ENCODE measurements at places on chromosomes 16 and 17.

DNA sequence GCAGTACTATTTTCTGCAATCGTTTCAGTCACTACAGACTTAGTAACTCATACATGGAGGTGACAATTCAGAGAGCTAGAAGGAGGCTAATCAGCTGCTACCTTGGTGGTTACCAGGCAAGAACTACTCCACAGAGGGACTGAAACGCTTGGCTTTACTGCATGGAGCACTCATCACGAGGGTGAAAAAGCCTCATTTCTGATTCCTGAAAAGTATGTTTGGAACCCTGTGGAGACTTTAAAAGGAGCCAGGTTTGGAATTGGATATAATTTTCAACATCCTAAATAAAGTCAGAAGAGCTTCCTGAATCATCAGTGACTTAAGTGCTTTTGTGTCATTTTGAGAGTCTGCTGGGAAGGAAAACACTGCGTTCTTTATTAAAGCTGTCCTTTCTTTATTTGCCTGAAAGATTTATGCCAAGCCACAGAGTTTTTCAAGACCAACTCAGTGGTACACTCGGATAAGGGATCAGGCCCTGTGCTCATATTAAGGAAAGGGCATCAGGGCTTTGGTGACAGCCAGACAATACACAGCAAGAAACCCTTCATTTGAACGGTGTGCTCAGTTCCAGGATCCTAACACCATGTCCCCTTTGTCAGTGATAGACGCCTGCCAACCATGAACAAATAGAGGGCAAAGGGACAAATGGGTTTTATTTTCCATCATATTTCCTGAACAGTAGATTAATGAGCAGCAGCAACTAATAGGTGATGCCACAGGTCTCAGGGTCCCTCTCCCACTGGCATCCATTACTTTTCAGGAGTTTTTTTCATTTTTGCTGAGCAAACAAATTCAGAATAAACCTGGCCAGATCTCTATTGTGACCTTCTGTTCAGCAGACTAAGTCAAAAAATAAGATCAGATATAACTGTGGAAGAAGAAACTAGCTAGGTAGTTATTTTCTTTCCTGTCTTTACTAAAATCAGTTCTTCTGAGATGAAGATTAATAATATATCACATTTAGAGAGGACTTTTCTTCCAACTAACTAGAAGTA, 80.5 kb upstream of the CLEC18B start:
- DNase-seq: no peak

DNA sequence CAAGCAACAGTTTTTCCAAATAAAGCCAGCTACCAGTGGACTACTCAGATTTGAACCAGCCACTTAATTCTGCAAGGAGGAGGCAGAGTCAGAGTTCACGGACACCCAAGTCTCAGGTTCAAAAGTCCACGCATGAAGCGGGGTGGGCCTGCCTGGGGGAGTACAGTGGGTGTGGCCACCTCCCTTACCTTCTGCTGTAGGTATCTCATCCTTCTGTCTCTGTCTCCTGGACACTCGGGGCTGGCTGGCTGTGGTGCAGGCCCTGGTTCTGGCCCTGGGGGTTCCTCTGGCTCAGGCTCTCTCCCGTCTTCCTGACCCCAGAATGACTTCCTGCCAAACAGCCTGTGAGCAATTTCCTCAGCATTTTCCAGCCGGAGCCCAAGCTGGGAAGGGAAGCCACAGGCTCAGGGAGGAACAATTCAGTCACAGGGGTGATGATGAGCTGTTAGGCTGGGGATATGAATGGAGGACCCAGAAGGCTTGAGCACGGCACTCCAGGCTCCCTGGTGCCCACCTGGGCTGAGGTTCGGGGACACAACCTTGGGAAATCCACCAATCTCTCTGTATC, 101.9 kb downstream of the LITAF start:
- no peak for DNase-seq

- DNase-seq: no peak
Measured at GRCh38 chr16:87303962-87304521, 13.2 kb downstream of the C16orf95 start.

DNA sequence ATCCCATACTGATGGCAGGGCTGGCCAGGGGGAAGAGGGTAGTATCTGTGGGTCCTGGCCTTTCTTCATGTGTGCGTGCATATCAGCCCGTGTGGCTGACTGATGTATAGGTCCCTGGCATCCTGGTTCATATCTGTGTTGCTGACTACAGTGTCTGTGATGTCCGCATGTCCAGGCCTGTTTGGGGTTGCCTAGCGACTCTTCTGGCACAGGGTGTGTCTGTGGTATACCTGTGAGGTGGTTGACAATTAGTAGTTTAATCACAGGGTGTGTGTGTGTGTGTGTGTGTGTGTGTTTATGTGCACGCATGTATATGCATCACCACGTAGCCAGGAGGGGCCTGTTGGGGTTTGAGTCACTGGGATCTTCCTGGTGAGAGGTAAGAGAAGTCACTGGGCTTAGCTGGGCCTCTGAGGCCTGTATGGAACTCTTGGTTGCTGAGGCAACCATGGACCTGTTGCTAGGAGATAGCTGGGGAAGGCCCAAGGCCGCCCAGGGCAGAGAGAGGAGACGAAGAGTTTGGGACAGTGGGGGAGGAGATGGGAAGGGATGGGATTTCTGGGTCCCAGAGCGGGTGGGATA, 603 bp upstream of the TMEM95 start:
- DNase-seq: peak; percentile 26

- no peak for DNase-seq
Measured at GRCh38 chr17:80717720-80718083, 173.1 kb downstream of the RPTOR start.

DNA sequence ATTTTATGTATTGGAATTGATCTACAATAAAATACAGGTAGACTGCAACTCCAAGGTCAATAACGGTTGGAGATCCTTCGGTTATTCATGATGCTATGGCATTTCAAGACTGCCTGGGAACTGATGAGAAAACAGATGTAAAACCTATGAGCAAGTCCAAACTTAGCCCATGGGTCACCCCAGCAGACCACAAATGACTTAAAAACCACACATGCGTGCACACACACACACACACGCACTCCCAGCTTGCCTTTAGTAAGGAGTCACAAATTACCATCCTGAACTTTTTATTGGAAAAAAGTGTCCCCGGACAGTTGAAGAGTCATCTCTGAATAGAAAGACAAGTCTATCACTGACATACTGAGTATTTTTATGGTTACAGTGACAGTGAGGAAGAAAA, 26.7 kb downstream of the TRIM25 start:
- no peak for DNase-seq

- DNase-seq: no peak
Measured at GRCh38 chr17:31092475-31093064, 2.2 kb upstream of the NF1 start.

- no peak for DNase-seq
Measured at GRCh38 chr17:78915872-78916632, 9.1 kb downstream of the TIMP2 start.

GRCh38 chr17:77420804-77421629, 280.2 kb downstream of the SEC14L1 start:
- peak; percentile 56 for DNase-seq

DNA sequence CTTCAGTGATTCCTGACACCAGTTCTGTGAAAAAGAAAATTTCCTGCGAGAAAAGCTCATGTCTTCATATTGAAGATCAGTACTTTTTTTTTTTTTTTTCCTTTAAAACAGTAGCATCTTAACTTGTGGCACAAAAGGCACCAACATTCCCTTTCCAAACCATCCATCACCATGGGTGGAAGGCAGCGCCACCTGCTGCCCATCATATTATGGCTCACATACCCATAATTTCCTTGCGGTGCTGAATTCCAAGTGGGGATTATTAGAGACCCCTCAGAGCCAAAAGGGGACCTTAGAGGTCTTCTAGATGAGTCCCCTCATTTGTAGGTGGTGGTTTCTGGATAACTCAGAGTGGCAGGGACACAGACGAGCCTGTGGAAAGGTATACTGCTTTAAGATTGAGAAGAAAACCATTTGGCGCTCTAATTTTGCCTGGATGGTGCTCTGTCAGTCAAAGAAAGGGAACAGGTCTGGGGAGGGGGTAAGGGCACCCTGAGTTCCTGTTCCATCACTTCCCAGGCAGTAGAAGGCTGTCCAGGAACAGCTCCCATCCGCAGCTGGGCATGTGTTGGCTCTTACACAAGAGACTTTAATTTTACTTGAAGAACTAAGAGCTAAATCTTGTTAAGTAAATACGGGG, 7.9 kb upstream of the SOST start:
- DNase-seq: no peak

- DNase-seq: no peak
Measured at GRCh38 chr16:58012481-58012880, 11.3 kb downstream of the USB1 start.

GRCh38 chr17:79836972-79837887, 2.0 kb downstream of the CBX4 start:
- no peak for DNase-seq

DNA sequence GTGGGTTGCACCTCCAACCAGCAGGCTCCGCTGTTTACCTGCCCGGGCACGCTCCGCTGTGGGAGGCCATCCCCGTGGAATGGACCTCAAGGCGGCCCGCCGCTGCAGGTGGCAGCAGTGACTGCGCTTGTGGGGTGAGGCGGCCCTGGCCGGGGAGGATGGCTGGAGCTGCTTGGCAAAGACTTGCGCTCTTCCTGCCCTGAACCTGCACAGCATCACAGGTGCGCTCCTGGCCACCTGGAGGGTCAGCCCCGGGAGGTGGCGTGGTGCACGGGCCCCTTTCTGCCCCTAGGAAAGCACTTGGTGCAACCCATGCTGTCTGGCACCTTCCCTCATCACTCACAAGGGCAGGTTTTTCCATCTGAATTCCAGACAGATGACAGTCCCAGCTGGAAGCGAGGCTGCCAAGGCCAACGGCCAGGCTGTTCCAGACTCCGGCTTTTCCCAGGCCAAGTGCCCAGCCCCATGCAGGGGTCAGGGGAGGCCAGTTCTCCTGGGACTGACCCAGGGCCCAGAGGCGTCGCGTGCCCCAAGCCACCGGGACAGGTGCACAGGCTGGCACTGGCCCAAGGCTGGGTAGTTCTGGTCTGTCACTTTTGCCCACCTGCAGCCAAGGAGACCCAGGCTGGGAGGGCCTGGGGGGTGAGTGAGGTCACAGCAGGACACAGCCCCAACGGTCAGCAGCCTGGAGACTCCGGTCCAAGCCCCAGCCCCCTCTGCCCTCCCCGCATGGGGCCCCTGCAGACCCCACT, 13.3 kb downstream of the UTS2R start:
- DNase-seq: no peak

DNA sequence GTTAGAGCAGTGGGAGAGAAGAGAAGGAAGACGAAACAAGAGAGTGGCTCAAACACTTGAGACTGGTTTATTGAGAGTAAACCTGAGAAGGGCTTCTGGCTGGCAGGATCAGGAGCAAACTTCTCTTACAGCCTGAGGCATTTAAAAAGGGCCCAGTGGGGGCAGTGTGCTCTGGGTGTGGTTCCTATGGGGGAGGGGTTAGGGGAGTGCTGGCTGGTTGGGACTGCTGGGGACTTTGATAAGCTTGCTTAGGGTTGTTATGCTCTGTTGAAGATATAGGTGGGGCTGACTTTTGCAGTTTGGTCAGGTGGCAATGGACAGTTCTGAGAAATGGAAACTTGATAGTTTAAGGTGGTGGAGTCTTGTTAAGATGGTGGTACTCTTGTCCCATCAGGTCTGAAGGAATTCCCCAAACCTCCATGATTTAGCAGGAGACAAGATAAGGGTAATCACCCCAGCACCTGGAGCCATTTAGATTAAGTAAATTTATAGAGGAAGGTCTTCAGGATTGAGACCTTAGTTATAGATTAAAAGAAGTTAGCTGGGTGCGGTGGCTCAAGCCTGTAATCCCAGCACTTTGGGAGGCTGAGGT, 79.3 kb downstream of the EMP2 start:
- no peak for DNase-seq

DNA sequence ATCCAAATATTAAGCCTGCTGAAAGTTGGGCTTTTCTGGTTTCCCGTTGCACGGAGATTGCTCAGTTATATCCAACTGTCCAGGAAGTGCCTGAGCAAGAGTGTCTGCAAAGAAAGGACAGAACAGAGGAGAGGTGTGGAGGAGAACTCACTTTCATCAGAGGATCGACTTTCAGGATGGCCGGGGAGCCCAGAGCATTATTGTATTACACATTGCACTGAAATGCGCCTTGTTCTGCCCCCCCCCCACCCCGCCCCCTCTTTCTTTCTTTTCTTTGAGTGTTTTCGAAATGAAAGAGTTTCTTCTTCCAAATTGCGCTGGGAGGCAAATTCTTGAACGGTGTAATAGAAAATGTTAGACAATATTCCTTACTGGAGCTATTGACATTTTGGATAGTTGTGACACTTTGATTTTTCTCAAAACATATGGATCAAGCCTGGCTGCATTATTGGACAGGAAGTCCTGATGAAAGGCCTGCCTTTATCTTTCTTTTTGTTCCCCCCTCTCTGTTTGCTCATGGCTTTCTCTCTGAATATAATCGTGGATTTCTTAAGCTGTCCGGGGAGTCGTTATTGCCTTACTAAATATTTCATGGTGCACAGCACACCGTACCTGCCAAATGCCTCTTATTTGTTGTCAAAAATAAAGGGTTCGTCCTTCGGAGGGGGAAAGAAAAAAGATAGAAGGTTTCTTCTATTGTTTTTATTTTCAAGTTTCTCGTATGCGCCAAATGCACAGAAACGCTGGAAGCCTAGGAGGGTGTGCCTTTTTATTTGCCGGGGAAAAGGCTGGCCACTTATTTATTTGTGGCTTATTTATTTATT, 110.8 kb downstream of the IRX3 start:
- no peak for DNase-seq

- DNase-seq: no peak
Measured at GRCh38 chr17:20284570-20285295, 182.6 kb downstream of the LGALS9B start.

DNA sequence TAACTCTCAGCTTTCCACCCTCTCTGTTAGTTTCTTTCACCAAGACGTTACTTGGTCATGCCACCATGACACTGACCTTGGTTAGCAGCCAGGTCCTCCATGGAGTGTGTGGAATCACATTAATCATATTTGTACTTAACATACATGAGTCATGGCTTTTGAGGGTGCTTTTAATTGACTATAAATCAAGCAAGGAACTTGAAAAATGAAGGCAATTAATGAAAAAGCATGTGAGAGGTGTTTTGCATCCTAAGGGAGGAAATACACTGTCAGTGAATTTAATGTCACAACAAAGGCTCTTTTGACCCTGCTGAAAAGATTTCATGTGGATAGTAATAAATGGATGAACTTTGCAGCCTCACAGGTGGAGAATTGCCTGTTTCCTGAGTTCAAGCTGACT, 240.7 kb downstream of the CDH13 start:
- no peak for DNase-seq

- no peak for DNase-seq
Measured at GRCh38 chr17:68294196-68294555, 2.9 kb downstream of the ARSG start.

DNA sequence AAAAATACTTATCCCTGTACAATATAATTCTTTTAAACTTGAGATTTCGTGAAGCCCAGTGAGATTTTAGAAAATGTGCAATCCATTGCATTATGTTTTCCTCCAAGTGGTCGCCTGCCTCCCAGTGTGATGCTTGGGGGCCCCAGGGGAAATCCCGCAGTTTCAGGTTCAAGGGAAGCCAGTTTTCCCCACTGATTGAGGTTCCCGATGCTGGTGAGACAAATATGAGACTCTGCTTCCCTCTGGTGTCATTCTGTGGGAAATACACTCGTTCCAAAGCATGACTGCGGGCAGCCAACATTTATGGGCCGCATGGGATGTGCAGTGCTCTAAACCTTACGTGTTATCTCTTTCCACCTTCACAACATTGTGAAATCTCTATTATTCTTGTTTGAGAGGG, 200.8 kb downstream of the PRKCB start:
- DNase-seq: peak; percentile 4

Data from T-helper 22 cell (primary cell).